Activated naive CD4-positive, alpha-beta T cell (primary cell): ENCODE measurements at places on chromosomes 13 and 19.

DNA sequence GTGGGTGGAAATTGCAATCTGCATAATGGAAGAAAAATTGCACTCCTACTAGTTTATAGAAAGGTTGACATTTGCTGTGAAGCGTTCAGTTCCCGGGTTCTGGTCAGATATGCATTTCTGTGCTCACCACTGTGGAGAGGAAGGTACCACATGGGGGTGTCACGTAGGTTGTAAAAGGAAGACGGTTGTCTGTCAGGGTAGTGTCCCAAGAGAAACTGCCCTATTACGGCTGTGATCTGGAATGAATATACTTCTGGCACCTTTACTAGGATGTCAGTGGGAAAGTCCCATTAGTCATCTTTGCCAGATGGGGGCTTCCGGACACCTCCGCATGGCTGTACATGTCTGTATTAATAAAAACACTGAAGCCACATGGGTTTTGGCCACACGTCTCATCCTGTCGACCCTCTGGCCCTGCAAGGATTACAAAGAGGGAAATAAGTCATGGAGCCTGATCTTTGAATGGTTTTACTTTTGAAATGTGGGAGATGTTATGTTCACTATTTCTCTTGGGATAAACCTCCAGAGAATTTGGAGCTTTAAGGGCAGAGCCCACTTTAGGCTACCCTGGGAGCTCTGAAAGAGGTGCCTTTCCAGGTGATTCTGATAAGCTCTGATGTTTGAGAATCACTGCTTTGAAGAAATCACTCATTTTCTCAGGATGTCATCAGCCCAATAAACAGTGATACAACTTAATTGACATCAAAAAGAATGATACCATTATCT is 133.9 kb downstream of the AKAP11 start:
- DNase-seq: peak; percentile 5

- no peak for DNase-seq
Measured at GRCh38 chr19:10662384-10663251, 8.5 kb downstream of the ILF3 start.

DNA sequence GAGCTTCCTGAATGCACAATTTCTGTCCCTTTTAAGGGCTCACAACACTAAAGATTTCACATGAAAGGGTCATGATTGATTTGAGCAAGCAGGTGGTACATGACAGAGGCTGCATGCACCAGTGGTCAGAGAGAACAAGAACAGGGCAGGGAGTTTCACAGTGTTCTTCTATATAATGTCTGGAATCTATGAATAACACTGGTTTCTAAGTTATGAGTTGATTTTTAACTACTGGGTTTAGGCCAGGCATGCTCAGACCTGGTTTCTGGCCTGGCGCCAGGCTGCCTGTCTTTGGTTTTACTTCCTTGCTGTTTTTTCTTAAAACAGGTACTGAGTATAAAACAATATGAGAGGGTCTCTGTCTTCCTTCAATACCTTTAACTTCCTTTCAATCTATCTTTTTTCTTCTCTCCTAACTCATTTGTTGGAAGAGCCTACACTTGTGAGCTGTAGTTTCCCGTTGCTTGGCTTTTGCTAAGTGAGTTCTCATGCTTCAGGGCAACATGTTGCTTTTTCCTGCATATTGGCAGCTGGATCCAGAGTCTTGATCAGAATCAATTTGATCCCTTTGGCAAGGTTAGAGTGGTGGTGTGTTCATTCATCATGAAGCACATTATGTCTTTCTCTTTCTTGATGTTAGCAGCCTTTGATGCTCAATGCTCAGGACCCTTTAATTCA is 38.5 kb upstream of the FGF14 start:
- DNase-seq: no peak

DNA sequence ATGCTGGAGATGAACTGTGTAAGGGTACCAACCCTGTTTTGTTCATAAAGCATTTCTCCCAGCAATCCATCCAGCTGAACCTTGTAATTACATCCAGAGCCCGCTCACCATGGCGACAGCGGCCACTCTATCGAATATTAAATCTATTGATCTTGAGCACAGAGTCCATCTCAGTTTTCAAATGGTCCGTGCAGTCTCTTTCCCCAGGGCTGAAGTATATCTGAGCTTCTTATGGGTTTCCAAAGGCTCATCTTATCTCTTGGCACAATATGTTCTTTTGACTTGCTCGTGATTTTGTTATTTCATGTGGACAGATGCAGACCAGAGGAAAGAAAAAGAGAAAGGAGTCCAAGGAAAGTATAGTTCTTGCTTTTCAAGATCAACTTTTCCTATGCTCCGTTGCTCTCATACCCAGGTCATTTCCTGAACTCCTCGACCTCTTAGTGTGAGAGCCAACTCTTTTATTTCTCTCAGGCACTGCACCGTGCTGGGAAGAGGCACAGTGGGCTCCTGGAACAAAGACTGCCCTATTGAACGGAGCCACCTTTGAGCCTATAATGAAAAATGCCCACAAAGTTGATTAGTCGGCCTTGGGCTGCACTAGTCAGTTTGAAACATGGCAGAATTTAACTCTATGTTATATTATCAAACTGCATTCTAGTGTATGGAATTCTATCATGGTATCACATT is 66.7 kb downstream of the RFC3 start:
- no peak for DNase-seq

- DNase-seq: no peak
Measured at GRCh38 chr13:59230484-59231264, 933.1 kb downstream of the DIAPH3 start.

DNA sequence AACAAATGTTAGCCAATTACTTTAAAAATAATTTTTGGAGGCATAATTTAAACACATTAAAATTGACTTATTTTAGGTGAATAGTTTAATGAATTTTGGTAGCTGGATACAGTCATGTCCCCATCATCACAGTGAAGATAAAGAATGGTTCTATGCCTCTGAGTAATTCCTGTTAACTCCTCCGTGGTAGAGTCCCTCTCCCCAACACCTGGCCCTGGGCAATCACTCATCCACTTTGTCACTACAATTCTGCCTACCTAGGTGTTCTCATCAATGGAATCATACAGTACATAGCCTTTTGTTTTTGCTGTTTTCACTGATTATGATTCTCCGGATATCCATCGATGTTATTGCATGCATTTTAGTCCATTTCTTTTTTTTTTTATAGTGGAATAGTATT is 55.6 kb downstream of the ING1 start:
- no peak for DNase-seq

- no peak for DNase-seq
Measured at GRCh38 chr13:95660981-95661581, 15.9 kb upstream of the DNAJC3 start.

GRCh38 chr13:36428086-36428485 is 4.2 kb upstream of the CCNA1 start:
- no peak for DNase-seq

DNA sequence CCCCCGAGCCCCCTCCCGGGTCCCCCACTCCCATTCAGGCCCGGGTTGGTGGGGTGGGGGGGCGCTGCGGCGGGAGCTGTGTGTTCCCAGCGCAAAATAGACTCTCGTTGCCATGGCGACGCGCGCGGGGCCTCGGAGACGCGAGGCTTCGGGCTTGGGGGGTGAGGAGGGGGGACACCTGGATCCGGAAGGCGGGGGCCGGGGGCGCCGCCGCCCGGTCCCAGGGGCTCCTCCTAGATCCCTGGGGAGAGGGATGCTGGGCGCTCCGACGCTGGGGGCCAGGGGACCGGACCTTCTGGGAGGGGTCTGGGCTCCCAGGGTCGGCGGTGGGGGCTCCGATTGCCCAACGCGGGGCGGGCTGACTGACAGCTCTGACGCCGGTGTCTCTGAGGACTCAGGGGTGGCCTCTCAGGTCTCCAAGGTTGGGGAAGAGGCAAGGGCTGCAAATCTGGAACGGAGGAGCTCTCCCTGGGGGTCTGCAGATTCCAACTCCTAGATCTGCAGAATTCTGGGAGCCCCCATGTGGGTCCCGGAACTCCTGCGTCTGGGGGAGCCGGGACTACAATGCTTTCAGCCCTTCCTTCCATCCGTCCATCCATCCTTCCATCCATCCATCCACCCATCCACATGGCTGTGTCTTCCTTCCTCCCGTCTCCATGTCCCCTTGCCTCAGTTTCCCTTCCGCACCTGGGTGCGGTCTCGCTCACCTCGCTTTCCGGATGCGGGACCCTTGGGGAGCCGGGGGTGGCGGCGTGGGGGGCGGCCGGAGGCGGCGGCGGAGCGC is 9.1 kb upstream of the SHISA7 start:
- no peak for DNase-seq

- DNase-seq: no peak
Measured at GRCh38 chr13:75052616-75053015, 429.4 kb downstream of the TBC1D4 start.
